NCI-H2107 (cell line): ENCODE measurements at places on chromosomes 7 and 10.

DNA sequence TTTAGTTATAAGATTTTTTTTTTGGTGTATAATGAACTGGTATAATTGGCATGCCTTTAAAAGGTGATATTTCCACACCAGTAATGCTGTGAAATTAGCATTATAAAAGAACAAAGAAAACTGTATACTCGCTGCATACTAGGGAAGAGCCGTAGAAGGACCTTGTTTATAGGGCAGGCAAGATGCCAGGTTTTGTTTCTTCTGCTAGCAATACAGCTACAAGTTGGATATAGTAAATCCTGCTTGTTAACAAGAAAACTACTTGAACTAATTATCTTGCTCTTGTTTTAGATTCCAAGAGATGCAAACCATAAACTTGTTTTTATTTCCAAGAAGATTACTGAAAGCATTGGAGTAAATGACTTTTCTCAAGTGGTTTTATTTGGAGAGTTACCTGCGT lies 1.9 kb downstream of the DNAH11 start:
- DNase-seq = no peak

DNA sequence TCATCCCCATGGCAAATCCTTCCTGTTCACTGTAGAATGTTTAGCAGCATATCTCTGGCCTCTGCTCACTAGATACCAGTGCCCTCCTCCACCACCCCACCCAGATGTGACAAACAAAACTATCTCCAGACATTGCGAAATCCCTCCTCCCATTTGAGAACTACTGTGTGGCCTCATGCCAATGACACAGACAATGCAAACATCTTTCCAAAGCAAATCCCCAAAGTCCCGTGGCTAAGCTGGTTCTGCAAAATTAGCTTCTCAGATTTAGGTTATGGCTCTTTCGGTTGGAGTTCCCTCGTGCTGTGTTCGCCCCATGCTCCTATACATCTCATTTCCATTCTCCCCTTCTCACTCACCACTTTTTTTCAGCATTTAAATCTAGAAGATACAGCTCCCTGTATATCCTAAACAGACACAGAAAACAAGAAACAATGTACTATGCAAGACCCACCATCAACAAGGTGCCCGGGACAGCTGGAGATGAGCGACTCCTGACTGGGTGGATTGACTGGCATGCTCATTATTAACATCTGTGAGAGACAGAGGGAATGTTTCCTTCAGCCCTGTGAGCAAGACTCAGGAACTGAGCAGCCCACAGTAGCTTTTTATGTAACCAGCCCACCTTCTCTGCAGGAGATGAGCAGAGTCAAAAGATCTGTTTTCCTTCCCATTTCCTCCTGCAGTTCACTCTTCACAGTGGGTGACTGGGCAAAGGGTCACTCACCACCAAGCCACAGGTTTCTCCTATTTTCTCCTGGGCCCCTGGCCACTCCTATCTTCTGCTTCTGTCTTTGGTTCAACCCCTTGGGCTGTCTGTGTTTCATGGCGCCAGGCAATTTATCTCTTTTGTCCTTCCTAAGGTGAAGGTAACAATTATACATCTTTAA lies 225.7 kb upstream of the AOAH start:
- DNase-seq = no peak

DNA sequence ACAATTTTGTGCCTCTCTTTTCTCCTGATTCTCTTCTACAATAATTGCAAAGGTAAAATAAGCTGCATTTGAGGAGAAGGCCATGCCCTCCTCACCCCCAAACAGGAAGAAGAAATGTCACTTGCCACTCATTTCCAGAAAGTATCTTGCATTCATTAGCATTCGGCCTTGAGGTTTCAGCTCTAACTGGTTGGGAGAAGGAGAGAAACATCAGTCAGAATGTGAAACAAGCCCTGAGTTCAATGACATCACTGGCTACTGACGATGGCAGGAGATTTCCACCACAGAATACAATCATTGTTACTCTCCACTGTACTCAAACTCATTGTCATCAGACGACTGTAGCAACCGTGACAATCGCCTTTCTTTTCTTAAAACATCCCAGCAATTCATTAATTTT lies 72.8 kb downstream of the PRKCQ start:
- no peak for DNase-seq

DNA sequence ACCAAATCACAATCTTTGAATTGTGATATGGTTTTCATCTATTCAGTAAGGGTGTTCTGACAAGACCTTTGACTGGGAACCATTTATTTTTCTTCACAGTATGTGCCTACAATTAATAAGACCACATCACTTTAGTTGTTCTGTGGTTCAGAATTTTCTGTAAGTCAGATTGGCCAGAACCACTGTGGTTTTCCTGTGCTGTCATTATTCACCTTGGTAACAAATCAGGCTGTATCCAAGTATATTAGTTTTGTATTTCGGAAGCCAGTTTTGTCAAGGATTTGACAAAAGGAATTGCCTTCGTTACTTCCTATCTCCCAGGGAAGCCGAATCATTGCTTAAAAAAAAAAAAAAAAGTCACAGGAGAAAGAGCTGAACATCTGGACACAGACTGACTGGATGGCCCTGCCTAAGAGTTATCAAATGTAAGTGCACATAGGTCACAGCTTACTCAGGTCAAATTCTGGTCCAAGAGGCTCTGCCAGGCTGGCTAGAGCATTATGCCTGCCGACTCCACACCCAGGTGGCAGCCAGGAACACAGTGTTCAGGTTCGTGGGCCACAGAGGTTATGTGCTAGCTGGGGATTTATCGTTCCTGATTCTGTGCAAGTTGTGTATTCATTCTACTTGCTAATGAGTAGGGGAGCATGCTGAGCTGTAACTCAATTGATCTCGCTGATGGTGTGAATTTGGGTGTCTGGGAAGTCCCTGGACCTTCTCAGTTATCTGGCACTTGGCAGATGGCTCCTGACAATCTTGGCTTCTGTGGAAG lies 175.3 kb downstream of the JAZF1 start:
- DNase-seq = no peak

GRCh38 chr7:91082038-91082437 lies 182.2 kb upstream of the FZD1 start:
- no peak for DNase-seq

DNA sequence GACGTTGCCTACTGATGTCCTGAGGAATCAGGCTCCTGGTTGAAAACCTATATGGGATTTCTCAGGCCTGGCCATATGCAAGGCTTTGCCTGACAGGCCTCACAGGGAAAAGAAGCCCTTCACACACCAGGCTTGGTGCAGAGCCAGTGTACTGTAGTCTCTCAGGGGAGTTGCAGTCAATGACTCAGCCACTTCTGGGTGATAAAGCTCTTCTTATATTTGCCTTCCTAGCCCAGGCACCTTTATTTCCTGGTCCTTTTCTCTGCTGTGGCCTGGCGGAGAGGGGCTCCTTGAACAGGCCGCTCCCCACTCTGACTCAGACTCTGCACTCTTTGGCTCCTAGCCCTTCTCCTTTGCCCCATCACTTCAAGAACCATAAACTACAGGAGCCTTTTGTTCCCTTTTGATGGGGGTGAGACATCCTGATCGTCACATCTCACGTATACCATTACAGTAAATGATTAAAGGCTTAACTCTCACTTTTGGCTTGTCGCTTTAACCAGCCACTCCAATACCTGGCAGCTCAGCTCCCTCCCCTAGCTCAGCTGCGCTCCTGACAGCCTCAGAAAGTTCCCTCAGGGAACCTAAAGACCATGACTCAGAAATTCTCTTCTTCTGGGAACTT lies 33.5 kb downstream of the DPY19L1 start:
- peak; percentile 61 for DNase-seq

DNA sequence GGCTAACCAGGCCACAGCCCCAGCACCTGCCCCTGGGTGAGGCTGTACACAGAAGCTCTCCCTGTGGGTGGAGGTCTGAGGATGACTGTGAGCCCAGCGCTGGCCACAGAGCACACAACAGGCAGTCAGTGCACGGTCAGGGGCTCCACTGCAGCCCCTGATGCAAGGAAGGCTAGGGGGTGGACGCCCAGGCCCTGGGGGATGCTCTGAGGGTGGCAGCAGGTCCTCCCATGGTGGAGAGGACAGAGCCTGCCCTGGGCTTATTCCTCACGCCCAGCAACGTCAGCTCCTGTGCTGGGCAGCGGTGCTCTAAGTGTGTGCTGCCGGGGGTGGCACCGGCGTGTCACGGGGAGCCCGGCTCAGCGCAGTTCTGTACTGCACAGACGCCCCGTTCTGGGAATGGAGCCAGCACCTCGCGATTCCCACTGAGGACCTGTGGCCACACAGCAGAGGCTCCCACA lies 223.2 kb downstream of the MAD1L1 start:
- DNase-seq = peak; percentile 51

- DNase-seq = no peak
Measured at GRCh38 chr10:126658928-126659327, 11.6 kb downstream of the C10orf90 start.

DNA sequence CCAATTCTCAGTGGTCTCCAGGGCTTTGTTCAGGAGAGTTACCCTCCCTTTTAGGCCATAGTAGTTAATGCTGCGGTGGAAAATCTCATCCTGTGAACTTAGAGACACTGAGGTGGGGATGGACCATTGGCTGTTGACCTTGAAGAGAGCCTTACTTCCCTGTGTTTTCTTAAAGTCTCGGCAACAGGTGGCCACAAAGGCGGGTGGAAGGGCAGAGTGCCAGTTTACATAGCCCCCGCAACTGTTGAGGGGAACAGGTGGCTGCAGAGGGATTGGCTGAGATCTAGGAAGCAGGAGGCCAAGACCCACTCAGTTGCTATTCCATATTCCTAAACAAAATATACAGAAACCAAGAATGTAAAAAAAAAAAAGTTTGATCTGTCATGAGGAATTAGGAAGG lies 160.6 kb downstream of the ST7 start:
- DNase-seq = no peak

- DNase-seq = no peak
Measured at GRCh38 chr10:6035931-6036575, 26.1 kb downstream of the IL2RA start.

GRCh38 chr7:67947646-67948045 lies 951.0 kb downstream of the TYW1 start:
- no peak for DNase-seq

DNA sequence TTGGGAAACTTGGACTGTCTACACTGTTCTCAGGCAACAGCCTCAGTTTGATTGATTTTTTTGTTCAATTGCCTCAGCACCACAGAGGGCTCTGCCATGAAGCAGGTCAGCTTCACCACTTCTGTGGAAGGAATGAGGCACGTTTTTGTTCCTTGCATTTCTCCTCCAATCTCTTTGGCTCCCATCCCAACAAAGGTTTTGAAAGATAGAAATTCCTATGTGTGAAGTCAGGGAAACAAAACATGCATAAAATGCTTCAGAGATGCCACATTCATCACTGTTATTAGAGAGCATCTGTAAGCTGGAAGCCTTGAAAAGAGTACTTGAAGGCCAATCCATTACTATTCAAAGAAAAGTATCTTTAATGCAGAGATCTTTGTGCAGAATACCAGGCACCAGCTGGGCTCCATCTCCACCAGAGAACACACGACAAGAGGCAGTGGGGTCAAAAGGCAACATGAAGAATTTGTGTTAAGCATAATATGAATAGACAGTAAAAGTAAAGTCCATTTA lies 249.1 kb upstream of the LYZL1 start:
- no peak for DNase-seq

- no peak for DNase-seq
Measured at GRCh38 chr7:4720225-4720624, 38.1 kb downstream of the FOXK1 start.

DNA sequence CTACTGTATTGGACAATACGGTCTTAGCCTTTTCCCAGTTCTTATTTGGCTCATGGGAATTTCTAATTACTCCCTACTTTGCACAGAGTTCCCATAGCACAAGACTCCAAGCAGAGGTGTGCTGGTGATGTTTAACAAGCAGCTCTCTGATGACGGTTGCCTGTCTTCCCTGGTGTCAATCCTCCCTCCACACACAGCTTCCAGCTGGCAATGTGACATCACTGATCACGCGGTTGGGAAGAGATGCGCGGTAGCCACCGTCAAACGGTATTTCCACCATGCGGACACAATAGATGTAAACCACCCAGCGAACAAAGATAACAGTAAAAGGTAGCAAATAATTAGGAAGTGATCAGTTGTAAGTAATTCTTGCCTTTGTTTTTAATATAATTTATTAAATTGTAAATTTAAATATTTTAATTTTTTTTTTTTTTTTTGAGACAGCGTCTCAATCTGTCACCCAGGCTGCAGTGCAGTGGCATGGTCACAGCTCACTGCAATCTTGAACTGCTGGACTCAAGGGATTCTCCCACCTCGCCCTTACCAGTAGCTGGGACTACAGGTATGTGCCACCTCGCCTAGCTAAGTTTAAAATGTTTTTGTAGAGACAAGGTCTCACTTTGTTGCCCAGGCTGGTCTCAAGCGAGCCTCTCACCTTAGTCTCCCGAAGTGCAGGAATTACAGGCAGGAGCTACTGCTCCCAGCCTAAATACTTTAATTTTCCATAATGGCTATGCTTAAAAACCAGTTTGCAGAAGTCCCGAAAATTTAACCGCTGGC lies 36.3 kb upstream of the IL15RA start:
- no peak for DNase-seq

DNA sequence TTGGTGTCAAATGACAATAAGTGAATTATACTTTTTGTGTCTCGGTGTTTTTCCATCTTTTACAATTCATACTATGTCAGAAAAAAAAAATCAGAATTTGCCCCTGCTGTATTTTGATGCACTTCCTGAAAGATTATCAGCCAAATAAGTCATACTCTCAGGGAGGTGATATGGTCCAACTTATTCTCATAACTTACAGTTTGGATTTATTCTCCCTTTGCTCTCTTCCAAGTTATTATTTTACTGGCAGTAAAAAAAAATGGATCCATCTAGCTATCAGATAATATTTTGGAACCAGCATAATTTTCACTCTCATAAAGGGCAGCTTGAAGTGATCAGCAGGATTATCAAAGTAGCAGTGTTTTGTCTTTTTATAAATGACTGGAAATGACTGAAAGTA lies 337.1 kb downstream of the BMPER start:
- no peak for DNase-seq

DNA sequence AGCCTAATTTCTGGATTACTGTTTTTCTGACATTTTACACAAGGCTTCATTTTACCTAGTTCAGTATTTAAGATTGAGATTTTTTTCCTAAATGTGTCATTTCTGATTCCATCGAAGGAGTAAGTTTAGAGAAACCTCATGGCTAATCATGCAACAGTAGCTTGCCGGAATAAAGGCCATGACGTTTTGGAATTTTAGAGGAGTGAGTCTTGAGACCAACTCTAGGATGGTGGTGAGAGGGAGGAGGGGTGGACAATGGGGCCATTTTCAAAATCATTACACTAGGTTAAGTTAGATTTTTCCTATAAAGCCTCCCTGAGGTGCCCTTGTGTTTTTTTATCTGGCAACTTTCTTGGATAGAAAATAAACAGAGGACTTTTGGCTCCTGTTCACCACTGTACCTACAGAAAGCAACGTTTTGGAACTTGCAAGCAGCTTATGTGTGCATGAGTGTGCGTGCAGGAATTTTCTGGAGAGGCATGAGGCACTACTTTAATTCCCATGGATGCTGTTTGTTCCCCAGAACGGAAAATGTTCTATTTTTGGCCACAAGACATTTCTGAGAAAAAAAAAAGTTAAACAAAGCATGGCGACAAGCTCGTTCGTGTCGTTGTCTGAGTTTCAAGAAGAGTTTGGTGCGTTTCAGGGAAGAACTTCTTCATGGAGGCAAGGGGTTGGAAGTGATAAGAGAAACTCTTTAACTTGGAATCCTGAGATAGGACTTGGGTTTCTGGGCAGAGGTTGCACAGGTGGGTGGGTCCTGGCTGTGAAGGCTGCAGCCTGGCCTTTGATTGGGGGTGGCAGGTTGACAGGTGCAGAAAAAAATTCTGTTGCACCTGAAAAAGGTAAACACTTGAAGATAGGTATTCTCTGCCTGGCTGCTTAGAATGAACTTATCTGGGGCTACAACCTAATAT lies 178.1 kb downstream of the PTEN start:
- DNase-seq = no peak
